ENCODE measurements at places on chromosomes 5 and 9. TPM values are rescaled to one million over a fixed set of nuclear protein-coding genes. Genes with fewer than 3 reads are reported as not detected.

Gene CTSV
- total RNA-seq: 0.76 TPM

Gene COL23A1
- under 0.01 TPM for total RNA-seq

Gene ARL14EPL
- total RNA-seq: not detected

Gene IL6ST
- 994 TPM for total RNA-seq

Gene HSPB3
- total RNA-seq: not detected

Gene PIGO
- total RNA-seq: 12.6 TPM
